ENCODE measurements at places on chromosomes 2 and 18.

GRCh38 chr2:27627963-27628766 lies 647 bp downstream of the CCDC121 start:
- DNase-seq = no peak

GRCh38 chr2:19362755-19363473 lies 4.5 kb upstream of the OSR1 start:
- DNase-seq = peak; percentile 76

- DNase-seq = no peak
Measured at GRCh38 chr2:132549935-132550670, 119.9 kb downstream of the LYPD1 start.

GRCh38 chr2:206557321-206557720 lies 85.0 kb upstream of the FAM237A start:
- no peak for DNase-seq

DNA sequence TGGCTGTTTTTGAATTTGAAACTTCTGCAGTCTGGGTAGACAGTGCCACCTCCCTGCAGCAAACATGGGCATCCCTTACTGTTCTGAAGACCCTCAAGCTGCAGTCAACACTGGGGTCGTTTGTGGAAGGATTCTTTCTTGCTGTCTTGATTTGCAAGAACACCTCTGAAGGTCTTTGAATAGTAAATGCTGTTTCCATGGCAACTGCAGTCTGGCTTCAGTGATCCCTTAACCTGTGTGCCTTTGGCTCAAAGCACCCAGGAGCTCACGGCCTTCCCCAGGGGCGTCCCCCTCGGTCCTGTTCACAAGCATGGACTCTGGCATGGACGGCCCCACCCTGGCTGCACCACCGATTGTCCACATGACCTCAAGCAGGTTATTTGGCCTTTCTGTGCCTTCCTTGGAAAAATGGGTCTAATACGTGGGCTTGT lies 38.3 kb downstream of the LRRFIP1 start:
- DNase-seq = no peak

DNA sequence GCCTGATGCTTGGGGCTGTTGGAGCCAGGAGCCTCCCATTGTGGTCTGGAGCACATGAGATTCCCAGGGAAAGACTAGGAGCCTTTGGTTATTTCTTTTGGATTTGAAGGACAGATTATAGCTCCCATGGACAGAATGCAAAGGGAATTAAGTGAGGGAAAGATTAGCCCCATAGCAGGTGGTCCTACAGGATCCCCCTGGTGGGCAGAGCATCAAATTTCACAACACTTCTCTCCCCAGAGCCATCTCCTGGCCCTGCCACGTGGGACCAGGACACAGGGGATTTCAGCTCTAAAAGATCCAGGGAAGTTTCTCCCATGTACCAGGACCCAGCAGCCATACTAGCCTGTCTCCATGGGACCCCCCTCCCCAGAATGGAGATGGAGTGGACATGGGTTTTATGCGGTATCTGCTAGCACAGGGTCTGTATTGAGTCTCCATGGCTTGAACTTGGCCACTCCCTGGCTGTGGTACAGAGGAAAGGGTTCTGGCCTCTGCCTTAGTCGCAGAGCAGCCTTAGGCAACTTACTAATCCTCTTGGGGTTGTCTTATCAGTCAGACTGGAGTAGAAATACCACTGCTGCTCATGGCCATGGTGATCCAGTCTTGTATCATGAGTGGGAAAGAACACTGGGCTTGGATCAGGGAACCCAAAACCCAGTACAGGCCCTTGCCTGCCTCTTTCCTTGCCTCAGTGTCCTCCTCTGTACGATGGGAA lies 6.8 kb upstream of the PLB1 start:
- no peak for DNase-seq

- DNase-seq = no peak
Measured at GRCh38 chr2:190036071-190036470, 26.5 kb downstream of the MSTN start.

- no peak for DNase-seq
Measured at GRCh38 chr18:78975292-78975691, 4.3 kb upstream of the SALL3 start.

GRCh38 chr2:143682436-143683055 lies 553.3 kb downstream of the ARHGAP15 start:
- DNase-seq = no peak

DNA sequence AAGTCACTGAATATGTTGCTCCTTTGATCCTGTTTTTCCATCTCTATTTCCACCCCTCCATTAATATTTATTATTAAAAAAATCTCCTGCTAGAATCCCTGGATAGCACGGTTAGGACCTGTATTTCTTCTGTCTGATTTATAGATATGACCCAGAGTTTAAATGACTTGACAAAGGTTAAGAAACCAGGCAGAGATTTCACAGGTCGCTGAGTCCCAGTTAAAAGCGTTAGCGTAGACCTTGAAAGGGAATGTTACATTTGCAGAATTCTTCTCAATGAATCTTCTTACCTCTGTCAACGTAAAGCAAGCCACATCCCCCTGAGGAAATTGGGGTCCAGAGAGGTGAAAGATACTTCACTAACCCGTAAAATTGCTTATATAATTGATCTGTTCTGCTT lies 220.2 kb downstream of the GCA start:
- DNase-seq = no peak

DNA sequence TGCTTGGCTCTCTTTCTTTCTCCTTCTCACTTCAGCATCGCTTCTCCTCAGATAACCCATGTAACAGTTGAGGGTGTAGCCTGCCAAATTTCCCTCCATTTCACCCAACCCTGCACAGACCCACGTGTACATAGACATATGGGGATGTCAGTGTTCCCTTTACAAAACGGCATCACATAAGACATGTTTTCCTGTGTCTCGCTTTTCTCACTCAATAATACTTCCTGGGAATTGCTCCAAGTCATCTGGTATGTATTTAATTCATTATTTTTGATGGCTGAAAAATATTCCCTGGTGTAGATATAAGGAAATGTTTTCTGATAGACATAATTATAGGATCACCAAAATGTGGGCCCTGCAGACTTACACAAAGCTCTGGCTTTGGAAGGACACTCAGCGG lies 176.8 kb downstream of the LOXHD1 start:
- no peak for DNase-seq

DNA sequence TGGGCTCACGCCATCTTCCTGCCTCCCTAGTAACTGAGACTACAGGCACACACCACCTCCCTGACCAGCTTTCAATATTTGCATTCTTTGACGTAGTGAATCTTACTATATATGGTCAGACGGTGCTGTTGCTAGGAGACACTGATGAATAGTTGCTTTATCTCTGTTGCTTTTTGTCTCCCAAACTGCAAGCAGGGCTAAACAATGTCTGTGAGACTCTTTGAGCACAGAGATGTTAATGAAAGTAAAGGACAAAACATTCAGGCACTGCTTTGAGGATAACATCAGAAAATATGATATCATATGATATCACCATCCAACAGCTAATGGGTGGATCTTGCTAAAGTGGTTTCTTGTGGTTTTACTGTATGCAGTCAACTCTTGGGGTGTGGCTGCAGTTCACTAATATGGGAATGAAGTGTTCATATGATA lies 43.0 kb downstream of the EMILIN2 start:
- no peak for DNase-seq

DNA sequence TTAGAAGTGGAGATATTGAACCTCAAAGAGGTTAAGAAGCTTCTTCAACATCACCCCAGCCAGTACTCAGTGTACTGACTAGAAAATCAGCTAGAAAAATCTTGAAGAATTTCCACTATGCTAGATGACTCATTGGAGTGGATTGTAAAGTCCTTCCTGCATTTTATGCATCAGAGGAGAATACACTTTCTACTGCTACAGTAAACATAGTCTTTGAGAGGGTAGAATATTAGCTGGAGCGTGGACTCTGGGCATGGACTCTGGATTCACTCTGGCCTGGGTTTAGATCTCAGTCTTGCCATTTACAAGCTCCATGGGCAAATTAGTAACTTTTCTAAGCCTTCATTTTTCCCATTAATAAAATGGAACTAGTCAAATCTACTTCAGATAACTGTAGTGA lies 215.9 kb downstream of the IRS1 start:
- DNase-seq = peak; percentile 25

- DNase-seq = no peak
Measured at GRCh38 chr18:3046216-3046808, 33.4 kb upstream of the LPIN2 start.

DNA sequence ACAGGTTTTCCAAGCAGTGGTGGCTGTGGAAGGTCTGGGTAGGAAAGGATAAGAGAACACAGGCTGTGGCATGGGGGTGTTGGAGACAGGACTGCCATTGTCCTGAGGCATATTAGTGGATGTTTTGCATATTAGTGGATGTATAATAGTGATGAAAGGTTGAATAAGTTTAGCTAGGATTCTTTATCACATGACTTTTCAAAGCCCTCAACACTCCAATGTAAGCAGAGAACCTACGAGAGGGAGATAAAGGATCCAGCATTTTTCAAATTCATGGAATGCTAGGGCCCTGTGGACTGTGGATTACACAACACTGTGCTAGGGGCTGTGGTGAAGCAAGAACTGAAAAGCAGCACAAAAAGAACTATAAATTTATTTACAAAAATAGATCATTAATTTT lies 63.2 kb downstream of the POLE4 start:
- DNase-seq = peak; percentile 12

GRCh38 chr2:118123561-118124232 lies 35.4 kb downstream of the INSIG2 start:
- DNase-seq = peak; percentile 65

- no peak for DNase-seq
Measured at GRCh38 chr2:122150524-122151280, 395.3 kb downstream of the TSN start.

GRCh38 chr18:62085756-62086155 lies 101.1 kb downstream of the PIGN start:
- DNase-seq = no peak

Data from AG09319 (cell line).